Esophagus mucosa (tissue), 1 donor: ENCODE measurements at places on chromosomes 7 and 10. TPM values are rescaled to one million over a fixed set of nuclear protein-coding genes. Genes with fewer than 3 reads are reported as not detected.
A peak's percentile ranks its signal among the peaks of the same experiment; 100 is the strongest.

DNA sequence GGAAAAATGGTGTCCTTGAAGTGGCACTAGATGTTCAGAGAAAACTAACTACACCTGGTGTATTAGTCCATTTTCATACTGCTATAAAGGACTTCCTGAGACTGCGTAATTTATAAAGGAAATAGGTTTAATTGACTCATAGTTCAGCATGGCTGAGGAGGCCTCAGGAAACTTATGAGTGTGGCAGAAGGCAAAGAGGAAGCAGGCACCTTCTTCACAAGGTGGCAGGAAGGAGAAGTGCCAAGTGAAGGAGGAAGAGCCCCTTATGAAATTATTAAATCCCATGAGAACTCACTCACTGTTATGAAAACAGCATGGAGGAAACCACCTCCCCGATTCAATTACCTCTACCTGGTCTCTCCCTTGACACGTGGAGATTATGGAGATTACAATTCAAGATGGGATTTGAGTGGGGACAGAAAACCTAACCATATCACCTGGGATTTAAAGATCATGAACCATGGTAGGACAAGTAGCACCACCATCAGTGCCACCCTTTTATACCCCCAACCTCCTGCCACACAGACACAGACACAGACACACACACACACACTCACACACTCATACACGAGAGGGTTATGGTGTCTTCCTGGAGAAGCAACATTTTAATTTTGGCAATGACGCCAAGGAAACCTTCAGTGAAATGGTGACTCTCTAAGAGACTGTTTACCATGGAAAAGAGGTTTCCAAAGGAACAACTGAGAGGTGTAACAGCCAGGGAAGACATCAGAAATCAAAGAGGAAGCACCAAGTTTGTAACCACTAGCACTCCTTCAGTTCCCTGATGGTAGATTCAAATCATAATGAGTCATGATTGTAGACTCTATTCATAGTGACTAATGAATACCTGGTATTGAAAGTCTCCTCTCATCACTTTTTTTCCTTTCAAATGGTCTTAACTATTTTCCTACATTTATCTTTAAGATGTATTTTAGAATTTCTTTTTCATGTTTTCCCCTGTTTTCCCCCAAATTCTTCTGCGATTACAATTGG is 41.8 kb upstream of the WNT16 start:
- ATAC-seq, result peak; percentile 72

DNA sequence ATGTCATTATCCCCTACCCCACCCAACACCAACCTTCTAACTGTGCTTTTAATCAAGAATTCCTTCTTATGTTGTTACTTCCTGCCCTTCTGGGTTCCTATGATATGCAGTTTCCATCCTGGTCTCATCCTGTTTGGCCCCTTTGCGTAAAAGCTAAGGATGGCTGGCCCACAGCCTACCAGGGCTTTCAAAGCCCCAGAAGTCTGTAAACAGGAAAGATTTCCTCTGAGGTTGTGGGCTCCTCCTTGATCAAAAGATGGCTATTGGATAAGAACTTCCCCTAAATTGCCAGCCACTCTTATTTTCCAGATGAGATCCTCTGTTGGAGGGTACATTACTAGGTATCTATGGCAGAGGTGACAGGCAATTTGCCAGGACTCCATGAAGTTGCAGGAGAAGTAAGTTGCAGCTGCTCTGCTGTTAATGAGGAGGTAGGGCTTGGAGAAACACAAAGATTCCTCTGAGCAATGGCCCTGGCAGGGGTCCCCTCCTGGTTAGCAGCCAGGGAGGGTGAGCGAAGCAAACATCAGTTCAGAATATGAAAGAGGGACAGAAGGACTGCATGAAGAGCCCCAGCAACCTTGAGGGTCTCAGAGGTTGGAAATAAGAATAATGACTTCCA is 32.1 kb downstream of the NRP1 start:
- ATAC-seq, result no peak

Gene COMTD1
- 106 TPM for total RNA-seq

DNA sequence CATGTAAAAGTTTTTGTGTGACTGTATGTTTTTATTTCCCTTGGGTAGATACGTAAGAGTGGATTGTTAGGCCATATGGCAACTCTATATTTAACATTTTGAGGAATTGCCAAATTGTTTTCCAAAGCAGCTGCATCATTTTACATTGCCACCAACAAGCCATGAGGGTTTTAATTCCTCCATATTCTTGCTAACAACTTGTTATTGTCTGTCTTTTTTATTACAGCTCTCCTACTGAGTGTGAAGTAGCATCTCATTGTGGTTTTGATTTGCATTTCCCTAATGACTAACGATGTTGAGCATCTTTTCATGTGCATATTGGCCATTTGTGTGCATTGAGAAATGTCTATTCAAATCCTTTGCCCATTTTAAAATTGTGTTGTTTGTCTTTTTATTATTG is 94.9 kb downstream of the CARD11 start:
- no peak for ATAC-seq

DNA sequence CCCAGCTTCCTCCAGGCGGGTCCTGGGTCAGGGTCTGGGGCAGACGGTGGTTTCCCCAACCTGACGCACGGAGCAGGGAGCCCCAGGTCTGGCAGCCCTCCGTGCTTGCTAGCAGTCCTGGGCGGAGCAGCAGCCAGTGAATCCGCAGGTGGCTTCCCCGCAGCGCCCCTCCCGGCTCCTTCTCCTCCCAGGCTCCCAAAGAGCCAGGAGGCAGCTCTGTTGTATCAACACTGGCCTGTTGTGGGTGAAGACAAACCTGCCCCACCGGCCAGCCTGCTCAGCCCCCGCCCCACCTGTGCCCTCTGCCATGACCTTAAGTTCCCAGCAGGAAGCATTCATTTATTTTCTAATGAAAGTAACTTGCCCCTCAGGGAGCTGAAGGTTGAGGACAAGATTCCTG is 24.0 kb upstream of the TMEM213 start:
- peak; percentile 57 for ATAC-seq

DNA sequence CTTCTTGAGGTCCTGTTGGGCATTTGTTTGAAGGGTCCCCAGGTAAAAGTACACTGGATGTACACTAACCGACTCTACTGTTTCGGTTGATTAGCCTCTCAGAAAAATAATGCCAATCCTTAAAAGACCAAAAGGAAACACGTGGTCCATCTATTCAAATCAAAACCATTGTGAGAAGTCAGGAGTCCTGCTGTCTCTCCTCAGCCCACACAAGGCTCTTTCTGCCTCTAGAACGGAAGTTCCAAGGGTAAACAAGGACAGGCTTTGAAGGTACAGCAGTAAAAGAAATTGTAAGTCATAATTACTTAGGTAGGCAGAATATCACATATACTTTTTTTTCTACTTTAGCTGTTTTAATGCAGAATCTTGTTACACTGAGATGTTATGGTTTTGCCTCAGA is 71.7 kb upstream of the TPK1 start:
- ATAC-seq, result no peak

GRCh38 chr7:157429680-157430224 is 92.9 kb downstream of the DNAJB6 start:
- ATAC-seq, result no peak
